Right hindlimb (tissue), 1 donor: ENCODE measurements at places on chromosomes 5 and 9.

- no peak for DNase-seq
Observed at GRCh38 chr5:77844373-77844622, 68.2 kb upstream of the TBCA start.

GRCh38 chr9:105646879-105647594 is 15.2 kb upstream of the TAL2 start:
- DNase-seq, result no peak

GRCh38 chr5:173963182-173963838 is 25.7 kb upstream of the C5orf47 start:
- DNase-seq, result no peak

DNA sequence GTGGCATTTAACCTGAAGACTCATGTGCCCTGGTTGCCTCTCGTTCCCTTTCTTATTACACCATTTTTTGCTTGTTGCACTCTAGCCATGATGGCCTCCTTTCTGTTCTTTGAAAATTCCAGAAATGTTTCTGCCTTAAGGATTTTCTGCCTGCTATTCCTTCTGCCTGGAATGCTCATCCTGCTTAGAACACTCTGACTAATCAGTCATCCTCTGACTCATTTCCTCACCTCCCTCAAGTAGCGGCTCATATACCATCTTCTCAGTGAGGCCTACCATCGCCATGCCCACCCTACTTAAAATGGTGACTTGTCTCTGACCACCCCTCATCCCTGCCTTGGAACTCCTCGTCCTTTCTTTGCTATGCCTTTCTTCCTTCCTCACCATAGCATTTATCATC is 68.8 kb downstream of the KIF4B start:
- DNase-seq, result no peak

- no peak for DNase-seq
Observed at GRCh38 chr5:74063821-74064220, 437.8 kb downstream of the ARHGEF28 start.

- no peak for DNase-seq
Observed at GRCh38 chr5:68922172-68922987, 171.4 kb upstream of the SLC30A5 start.

- DNase-seq, result no peak
Observed at GRCh38 chr9:76433406-76433805, 25.6 kb upstream of the GCNT1 start.
